Stimulated activated CD8-positive, alpha-beta memory T cell treated with anti-CD3 and anti-CD28 coated beads, Interleukin-15, amount 100 ng/mL, for 48 hours (primary cell): ENCODE measurements at places on chromosomes 2 and 18.

DNA sequence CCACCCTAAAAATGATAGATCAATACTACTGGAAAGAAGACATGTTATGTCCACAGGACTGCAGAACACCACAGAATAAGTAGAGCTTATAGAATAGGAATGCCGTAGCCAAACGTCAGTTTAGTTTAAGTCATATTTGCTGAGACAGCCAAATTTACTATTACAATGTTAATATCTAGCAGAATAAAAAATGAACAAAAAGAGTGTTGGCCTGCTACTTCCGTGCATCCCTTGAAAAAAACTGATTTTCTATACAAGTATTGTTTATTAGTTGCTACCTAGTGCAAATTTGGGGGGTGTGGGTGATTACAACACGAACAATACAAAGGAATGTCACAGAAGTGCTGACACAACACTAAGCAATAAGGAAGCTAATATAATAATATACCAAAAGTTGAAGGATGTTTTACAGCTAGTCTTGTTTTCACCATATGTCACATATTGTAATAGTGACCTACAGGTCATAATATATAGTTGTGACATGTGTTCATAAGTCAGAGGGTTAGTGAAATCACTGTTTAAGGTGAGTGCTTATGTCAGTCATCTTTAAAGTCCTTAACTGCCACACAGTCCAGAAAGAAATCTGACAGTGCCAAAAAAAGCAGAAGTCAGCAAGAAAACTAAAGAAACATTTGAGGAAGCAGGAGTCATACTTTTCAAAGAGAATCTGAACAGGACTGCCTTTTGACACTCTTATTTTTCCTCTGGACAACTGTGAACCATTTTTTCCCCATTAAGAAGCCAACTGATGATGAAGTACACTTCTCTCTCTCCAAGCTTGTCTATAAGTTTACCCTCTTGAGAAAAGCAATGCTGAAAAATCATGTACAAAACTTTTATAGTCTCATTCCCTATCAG lies 376.4 kb downstream of the ZEB2 start:
- DNase-seq = no peak

GRCh38 chr18:59520562-59521355 lies 161.7 kb upstream of the LMAN1 start:
- no peak for DNase-seq

GRCh38 chr2:45890819-45891218 lies 239.3 kb downstream of the PRKCE start:
- DNase-seq = no peak

- DNase-seq = no peak
Observed at GRCh38 chr2:7427293-7428060, 510.3 kb downstream of the RNF144A start.

- no peak for DNase-seq
Observed at GRCh38 chr2:99944019-99944418, 198.4 kb downstream of the AFF3 start.

DNA sequence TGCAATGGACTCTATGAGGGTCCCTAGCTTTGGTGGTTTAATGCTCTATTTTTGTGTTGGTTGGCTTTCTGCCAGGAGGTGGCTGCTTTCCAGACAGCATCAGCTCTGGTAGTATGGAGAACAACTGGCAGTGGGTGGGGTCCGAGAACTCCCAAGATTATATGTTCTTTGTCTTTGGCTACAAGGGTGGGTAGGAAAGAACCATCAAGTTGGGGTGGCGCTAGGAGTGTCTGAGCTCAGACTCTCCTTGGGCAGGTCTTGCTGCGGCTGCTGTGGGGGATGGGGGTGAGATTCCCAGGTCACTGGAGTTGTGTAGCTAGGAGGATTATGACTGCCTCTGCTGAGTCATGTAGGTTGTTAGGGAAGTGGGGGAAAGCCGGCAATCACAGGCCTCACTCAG lies 976.1 kb upstream of the GYPC start:
- DNase-seq = no peak

- no peak for DNase-seq
Observed at GRCh38 chr18:39191931-39192330, 1626.3 kb upstream of the CELF4 start.

DNA sequence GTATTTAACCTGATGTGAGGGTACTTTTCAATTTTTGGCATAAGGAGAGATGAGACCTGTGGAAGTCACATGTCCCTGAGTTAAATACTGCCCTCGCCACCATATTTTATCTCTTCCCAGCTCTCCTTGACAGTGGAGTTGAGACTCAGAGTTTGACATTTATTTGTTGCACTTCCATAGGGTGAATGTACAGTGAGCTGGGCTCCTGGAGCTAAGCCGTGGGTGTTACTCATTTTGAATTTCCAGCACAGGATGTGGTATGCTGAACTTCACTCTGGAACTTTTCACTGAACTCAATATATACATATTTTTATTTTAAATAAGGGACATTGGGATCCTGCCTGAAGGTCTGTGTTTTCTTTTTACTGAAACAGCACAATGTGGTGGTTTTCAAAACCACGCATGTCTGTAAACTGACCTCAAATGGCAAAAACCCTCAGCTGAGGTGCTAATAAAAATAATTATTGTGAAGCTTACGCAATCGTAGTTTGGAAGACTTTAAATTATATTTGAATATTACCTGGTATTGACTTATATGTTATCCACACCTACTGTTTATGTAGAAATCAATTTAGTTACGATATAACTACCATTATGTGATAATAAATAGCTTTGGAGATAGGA lies 12.1 kb downstream of the RNF144A start:
- no peak for DNase-seq

- no peak for DNase-seq
Observed at GRCh38 chr2:58731488-58731869, 490.4 kb upstream of the FANCL start.

GRCh38 chr18:50982802-50983179 lies 15.0 kb downstream of the ELAC1 start:
- no peak for DNase-seq

DNA sequence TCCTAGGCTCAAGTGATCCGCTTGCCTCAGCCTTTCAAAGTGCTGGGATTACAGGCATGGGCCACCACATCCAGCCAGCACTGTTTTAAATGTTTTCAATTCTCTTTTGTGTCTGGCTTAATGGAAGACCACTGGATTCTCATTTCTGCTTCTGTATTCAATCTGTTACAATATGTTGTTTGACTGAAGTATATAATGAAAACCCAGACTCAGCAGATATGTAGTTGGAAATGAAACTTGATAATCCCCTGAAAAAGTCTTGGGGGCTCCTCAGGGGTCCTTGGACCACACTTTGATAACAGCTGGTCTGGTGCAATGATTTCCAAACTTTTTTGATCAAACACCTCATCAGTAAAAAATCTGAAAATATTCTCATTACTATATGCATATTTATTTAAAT lies 132.7 kb downstream of the ATAD2B start:
- no peak for DNase-seq

- no peak for DNase-seq
Observed at GRCh38 chr2:174025271-174026121, 60.3 kb upstream of the SP3 start.

- no peak for DNase-seq
Observed at GRCh38 chr2:17822445-17823117, 6.3 kb downstream of the MSGN1 start.

DNA sequence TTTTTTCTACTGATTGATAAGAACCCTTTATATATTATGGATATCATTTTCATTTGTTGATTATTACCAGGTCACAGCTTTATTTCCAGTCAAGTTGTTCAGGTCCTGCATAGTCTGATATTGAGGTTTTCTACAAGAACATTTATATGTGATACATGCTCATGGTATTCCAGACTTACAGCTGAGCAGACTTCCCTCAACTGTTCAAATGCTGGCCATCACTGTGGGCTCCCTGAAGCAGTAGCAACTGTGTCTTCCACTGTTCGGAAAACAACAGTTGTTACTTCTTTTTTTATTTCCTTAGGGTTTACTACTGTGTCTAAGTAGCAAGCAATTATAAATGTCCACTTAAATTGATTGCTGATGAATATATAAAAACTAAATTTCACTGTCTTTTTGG lies 79.5 kb downstream of the DGKD start:
- no peak for DNase-seq

GRCh38 chr18:22493940-22494339 lies 76.2 kb upstream of the CTAGE1 start:
- no peak for DNase-seq

- no peak for DNase-seq
Observed at GRCh38 chr2:222127660-222128059, 171.1 kb downstream of the PAX3 start.

DNA sequence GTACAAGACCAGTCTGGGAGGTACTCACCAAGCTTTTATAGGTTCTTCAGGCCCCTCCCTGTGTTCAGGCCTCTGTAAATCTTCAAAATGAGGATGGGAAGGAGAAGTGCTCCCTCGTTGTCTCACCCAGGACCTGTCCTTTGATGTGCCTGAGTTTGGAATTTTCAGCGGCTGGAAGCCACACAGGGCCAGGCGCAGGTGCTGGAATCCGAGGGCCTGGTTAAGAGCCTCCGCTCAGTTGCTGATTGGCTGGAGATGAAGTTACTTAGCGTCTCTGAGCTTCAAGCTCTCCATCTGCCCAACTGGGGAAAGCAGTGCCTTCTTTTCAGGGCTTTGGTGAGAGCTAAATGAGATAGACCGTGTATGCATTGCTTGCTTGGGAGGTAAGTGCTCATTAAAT lies 30.0 kb downstream of the HJURP start:
- no peak for DNase-seq

- no peak for DNase-seq
Observed at GRCh38 chr2:112924821-112925220, 13.9 kb downstream of the IL37 start.

DNA sequence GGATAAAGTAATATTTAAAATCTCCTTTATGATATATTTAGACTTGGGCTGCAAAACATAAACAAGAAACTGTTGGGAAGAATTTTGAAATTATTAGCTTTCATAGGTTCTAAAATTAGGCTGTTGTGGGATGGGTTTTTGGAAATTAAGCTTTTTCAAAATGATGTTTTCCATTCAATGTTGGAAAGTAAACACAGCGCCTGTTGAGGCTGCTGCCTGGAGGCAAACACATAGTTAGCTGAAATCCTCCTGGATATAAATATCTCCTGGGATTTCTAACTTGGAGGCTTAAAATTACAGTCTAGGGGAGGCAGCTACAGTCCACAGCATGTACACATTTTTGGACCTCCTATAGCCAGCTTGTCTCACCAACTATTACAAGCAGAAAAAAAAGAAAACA lies 197.3 kb downstream of the DCC start:
- DNase-seq = no peak

DNA sequence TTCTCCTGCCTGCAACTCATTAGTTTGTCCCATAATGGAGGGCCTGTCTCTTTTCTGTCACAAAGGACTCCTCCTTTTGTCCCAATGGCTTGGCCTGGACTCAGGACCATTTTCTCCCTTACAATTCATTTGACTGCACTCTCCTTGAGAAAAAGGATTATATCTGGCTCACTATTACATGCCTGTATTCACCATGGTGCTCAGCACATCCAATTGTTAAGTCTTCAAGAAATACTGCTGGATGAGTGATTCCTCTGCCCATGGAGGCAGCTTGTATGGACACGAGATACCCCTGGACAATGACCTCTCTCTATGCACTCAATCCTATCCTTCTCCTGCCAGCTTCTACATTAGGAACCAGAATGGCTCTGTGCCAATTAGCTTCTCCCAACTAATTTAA lies 47.0 kb downstream of the CHST9 start:
- no peak for DNase-seq

GRCh38 chr18:45521777-45522176 lies 93.5 kb upstream of the SLC14A2 start:
- no peak for DNase-seq

DNA sequence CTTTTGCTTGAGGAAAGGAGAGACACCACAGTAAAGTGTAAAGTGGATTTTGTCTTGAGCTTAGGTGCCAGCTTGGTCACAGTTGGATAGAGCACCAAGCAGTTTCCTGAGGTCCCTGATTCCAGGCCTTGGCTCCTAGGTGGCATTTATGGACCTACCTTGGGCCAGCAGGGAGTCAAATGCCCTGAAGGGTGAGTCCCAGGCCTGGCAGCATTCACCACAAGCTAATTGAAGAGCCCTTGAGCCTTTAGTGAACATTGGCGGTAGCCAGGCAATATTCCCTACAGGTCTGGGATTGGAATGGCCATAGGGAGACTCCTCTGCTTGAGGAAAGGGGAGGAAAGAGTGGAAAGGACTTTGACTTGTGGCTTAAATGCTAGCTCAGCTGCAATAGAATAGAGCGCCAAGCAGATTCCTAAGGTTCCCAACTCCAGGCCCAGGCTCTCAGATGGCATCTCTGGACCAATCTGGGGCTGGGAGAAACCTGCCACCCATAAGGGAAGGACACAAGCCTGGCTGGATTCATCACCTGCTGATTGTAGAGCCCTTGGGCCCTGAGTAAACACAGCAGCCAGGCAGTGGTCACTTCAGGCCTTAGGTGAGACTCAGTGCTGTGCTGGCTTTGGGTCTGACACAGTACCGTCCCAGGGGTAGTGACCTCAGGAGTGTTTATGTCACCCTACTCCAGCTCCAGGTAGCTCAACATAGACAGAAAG lies 137.5 kb upstream of the OTOS start:
- no peak for DNase-seq
